HepG2 (cell line): ENCODE measurements at places on chromosomes 1 and 21. TPM values are rescaled to one million over a fixed set of nuclear protein-coding genes. Genes with fewer than 3 reads are reported as not detected.

ANKRD35 gene
- not detected in 2 replicates for polyA plus RNA-seq

SSBP3 gene
- 17.6 and 19.0 TPM in 2 replicates for polyA plus RNA-seq

GRCh38 chr1:171403393-171403792 lies 81.9 kb upstream of the PRRC2C start:
- DNase-seq = no peak

- DNase-seq = peak; percentile 54
These were observed at the start of gene DISP3 for GRCh38 chr1:11478571-11479374. Gene DISP3 (plus strand): TSS chr1:11479155. CDS start chr1:11500993, 21,838 bp downstream.

GRCh38 chr1:196557797-196558196 lies 50.4 kb downstream of the KCNT2 start:
- DNase-seq = no peak

ERICH3 gene
- polyA plus RNA-seq = 0.01 and 0.03 TPM in 2 replicates

PLEKHA6 gene
- polyA plus RNA-seq = 5.3 and 6.4 TPM in 2 replicates

OR2T29 gene
- not detected in 2 replicates for polyA plus RNA-seq

GRCh38 chr21:44618909-44619308 lies 7.0 kb downstream of the KRTAP10-8 start:
- no peak for DNase-seq

HUNK gene
- 0.98 and 1.8 TPM in 2 replicates for polyA plus RNA-seq

DNA sequence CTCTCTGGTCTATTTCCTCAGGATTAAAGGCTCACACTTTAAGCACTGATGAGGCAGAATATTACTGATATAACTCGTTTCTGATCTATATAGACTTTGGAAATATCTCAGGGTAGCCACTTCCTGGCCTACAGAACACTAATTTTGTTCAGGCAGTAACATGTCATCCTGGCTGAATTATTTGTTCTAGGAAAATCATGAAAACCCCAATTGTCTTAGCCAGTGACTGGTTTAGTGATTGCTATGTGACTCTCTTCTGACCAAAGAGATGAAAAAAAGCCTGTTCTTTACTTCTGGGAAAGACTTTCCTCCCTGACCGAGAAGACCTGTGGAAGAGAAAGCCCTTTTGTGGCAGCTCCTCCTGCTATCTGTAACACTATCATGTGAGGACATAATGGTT lies 453.7 kb downstream of the SETD4 start:
- no peak for DNase-seq

GRCh38 chr1:54266908-54267307 lies 66.9 kb downstream of the MRPL37 start:
- DNase-seq = no peak

TMEM39B gene
- polyA plus RNA-seq = 10.4 and 12.9 TPM in 2 replicates

- DNase-seq = no peak
These were observed 6.6 kb downstream of the CLSPN start for GRCh38 chr1:35763201-35763600.

DNA sequence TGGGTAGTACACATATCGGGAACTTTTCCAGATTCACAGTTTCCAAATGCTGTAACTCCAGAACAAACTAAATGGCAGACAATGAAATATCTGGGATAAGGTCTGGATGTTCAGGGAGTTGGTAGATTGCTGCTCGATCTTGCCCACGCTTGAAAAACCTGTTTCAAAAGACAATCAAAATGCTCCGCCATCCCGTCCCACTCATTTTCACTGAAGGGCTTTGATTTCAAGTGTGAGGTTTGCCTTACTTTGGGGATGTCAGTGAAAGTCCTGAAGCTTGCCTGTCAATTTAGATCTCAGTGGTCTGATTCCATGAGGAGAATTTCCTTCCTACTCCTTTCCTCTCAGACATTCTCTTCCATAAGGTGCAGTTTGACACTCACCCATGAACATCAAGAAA lies 236.3 kb upstream of the KCNK2 start:
- no peak for DNase-seq

- no peak for DNase-seq
These were observed 310.2 kb upstream of the AJAP1 start for GRCh38 chr1:4344065-4344732.

APOBEC4 gene
- polyA plus RNA-seq = not detected in 2 replicates

PTAFR gene
- 22.8 and 24.0 TPM in 2 replicates for polyA plus RNA-seq

GRCh38 chr1:233261206-233261605 lies 34.3 kb downstream of the PCNX2 start:
- peak; percentile 49 for DNase-seq

C1orf141 gene
- not detected in 2 replicates for polyA plus RNA-seq

DNA sequence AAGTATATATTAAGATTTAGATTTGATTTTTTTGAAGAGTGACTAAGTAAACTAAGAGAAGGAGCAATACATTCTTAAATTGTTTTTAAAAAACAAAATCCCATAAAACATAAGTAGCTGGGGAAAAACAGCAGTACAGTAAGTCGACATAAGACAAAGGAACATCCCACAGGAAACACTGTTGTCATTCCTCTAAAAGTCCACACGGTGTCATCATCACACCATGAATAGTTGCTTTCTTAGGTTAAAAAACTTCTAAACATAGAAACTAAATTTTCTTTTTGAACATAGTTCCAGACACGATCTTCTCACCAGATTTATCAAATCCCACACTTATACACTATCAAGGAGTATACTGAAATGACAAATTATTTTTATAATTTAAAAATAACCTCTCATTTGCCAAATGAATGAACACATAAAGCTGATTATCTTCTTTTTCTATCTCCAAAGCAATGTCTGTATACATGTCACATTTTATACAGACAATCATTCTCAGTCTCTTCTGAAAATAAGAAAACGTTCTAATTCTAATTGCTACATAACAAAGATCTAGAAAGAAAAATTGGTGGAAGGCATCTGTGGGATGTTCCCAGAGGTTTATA lies 15.8 kb downstream of the ODF2L start:
- peak; percentile 55 for DNase-seq

DNA sequence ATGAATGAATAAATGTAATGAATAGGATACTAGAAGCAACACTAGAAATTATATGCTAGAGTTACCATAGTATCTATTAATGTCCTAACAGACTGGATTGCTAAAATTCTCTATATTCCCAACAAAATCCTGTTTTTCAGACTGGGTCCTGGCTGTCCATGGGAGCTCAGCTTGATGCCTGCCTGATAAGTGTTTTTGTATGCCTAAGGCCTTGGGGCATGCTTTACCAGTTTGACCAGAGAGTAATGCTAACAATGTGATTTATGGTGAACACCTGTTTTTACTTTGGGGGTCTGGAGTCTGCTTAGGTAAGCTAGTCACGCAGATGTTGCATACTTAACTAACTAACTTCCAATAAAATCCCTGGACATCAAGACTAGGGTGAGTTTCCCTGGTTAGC lies 318.8 kb upstream of the DEPDC1 start:
- no peak for DNase-seq

GRCh38 chr1:165423136-165423535 lies 21.8 kb downstream of the RXRG start:
- DNase-seq = no peak
